ENCODE measurements at places on chromosomes 4 and X. TPM values are rescaled to one million over a fixed set of nuclear protein-coding genes. Genes with fewer than 3 reads are reported as not detected.

PIR gene
- polyA plus RNA-seq, result not detected

PAGE1 gene
- not detected for polyA plus RNA-seq

CACNA1F gene
- polyA plus RNA-seq, result not detected

AMOT gene
- polyA plus RNA-seq, result 3.3 TPM

DDX53 gene
- not detected for polyA plus RNA-seq

COL4A6 gene
- not detected for polyA plus RNA-seq

FGG gene
- not detected for polyA plus RNA-seq

STAP1 gene
- 110 TPM for polyA plus RNA-seq

PAGE2B gene
- not detected for polyA plus RNA-seq

DCLK2 gene
- 2.3 TPM for polyA plus RNA-seq

CDS1 gene
- polyA plus RNA-seq, result not detected

SAP30 gene
- polyA plus RNA-seq, result 2.5 TPM

NEUROG2 gene
- not detected for polyA plus RNA-seq

SPATA4 gene
- not detected for polyA plus RNA-seq

TRAM1L1 gene
- polyA plus RNA-seq, result not detected

GPRASP2 gene
- polyA plus RNA-seq, result 0.74 TPM

GPR173 gene
- polyA plus RNA-seq, result not detected
